ENCODE measurements at places on chromosomes 6 and 20. TPM values are rescaled to one million over a fixed set of nuclear protein-coding genes. Genes with fewer than 3 reads are reported as not detected.

- no peak for DNase-seq
Measured at GRCh38 chr20:57874141-57874540, 164.3 kb upstream of the PMEPA1 start.

RAET1G gene
- 1.9 TPM for total RNA-seq

GRCh38 chr6:164200071-164200470 is 785.6 kb downstream of the QKI start:
- no peak for DNase-seq

- no peak for DNase-seq
Measured at GRCh38 chr6:163189609-163190008, 224.9 kb upstream of the QKI start.

- no peak for DNase-seq
Measured at GRCh38 chr20:41072190-41072863, 43.7 kb downstream of the TOP1 start.

GRCh38 chr6:111534231-111534751 is 51.3 kb upstream of the REV3L start:
- DNase-seq, result no peak

- no peak for DNase-seq
Measured at GRCh38 chr6:45438849-45439406, 61.2 kb upstream of the SUPT3H start.

VSX1 gene
- not detected for total RNA-seq

GSTA3 gene
- total RNA-seq, result 16.4 TPM

GRCh38 chr20:16106191-16106849 is 466.9 kb downstream of the KIF16B start:
- no peak for DNase-seq

PACSIN1 gene
- total RNA-seq, result not detected

DNA sequence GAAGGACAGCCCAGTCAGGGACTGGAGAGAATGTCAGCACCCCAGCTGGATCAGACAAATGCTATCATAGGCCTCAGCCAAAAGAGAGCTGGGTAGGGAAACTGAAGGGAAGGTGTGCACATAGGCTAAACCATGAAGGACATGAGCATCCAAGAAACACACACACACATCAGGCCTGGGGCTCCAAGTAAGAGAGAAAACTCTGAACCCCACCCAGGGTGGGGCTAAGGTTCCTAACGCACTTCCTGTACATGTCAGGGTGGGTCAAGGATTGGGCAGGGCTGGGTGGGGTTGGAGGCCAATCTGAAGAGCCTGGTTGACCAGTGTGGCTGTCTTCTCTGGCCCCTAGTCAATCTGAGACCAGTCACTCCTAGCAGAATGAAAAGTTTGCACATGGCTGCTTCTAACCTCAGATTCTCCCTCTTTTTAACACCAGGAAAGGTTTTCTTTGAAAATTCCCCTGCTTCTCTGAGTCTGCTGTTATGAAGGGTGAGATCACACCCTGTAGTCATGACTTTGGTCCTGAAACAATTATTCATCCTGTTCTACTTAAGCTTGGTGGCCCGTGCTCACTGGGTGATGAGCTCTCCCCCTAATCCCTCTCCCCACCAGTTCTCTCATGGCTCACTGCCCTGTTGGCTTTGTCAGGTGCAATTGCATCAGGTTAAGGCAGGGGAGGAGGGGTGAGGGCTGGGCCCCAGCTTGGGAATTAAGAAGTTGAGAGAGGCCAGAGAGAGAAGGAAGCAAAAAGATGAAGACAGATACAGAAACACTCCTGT is 88.4 kb downstream of the MAFB start:
- DNase-seq, result no peak

GRCh38 chr20:51195419-51195901 is 172.6 kb upstream of the KCNG1 start:
- DNase-seq, result no peak

GRCh38 chr6:56842686-56843475 is 112.0 kb upstream of the BEND6 start:
- peak; percentile 70 for DNase-seq

- DNase-seq, result no peak
Measured at GRCh38 chr6:38310061-38310460, 329.7 kb downstream of the BTBD9 start.

- no peak for DNase-seq
Measured at GRCh38 chr6:65545920-65546319, 161.1 kb downstream of the EYS start.

ECT2L gene
- total RNA-seq, result 0.56 TPM

HLA-G gene
- not detected for total RNA-seq

DNA sequence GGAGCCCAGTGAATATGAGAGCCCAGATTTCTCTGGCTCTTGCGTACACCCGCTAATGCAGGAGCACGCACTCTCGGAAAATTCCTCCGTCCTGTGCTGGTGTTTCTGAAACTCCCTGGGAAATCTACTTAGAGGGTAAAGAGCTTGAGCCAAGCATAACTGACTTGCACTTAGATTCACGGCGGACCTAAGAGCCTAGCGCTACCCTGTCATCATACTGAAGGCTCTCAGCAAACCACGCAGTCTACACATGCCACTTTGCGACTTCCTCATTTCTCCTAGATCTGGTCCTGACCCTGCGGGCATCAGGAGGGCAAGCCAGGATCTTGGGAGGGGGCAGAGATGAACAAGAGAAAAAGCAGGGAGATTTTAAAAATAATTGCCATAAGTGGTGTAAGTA is 324.7 kb downstream of the CD83 start:
- no peak for DNase-seq

DNA sequence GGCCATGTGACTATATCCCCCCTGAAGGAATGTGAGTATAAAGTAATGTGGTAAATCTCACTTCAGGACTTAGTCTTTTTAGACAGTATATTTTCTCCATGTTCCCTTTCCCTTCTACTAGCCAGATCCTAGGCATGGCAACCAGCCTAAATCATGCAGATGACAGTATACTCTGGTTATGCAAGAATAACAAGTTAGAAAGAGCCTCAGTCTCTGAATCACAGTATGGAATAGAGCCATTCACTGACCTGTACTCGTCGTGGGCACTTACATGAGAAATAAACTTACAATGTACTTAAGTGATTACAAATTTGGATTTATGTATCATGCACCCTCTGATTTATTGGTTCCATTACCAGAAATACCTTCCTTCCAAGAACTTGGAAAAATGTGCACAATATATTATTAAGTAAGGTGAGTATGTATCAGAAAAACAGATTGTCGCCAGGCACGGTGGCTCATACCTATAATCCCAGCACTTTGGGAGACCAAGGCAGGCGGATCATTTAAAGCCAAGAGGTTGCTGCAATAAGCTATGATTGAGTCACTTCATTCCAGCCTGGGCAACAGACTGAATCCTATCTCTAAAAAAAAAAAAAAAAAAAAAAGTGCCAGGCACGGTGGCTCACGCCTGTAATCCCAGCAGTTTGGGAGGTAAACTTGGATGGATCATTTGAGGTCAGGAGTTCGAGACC is 25.1 kb upstream of the FAM8A1 start:
- no peak for DNase-seq

DNA sequence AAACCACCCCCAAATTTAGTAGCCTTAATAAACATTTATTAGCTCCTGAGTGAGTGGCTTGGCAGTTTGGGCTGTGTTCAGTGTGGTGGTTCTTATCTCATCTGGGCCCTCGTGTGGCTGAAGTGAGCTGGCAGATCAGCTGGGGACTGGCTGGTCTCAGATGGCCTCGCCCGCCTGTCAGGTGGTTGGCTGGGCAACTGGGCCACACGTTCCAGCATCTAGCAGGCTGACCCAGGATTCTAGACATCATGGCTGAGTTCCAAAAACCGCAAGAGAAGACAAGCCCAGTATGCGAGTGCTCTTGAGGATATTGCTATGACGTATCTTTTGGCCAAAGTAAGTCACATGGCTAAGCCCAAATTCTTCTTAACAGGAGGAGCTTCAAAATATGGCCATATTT is 28.9 kb downstream of the EIF2S2 start:
- peak; percentile 82 for DNase-seq

DNA sequence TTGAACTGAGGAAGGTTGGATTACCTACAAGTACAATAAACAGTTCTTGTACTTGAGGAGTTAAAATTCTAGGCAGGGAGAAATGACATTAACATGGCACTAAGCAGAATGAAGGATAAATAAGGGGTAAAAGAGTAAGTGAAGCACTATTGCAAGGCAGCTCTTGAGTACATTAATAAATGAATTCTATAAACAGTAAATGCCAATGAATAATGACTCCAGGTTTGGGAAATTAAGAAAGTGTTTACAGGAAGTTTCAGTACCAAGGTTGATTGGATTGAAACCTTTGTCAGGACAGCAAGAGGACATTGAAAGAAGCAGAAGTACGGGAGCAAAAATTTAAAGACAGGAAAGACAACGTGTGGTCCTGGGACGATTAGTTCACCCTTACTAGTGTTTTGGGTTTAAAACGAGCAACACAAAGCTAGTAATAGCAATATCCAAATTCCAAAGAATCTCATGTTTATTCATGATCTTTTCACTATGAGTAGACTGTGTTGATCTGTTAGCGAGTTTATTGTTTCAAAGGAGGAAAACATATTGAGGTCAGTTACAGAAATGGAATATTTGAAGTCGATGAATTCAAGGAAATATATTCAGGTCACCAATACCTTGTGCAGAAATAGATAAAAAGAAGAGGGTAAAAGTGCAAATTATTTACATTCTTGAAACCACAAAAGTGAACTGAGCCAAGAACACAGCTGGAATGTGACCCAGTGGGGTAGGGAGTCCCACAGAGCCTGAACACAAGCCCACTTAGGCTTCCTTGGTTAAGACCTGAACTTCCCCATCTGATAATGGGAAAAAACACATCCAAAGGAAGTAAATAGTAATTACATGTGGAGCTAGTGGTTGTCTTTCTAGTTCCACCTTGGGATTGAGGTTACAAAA is 80.8 kb downstream of the MKKS start:
- no peak for DNase-seq
